ENCODE measurements at places on chromosomes 1 and 21.

DNA sequence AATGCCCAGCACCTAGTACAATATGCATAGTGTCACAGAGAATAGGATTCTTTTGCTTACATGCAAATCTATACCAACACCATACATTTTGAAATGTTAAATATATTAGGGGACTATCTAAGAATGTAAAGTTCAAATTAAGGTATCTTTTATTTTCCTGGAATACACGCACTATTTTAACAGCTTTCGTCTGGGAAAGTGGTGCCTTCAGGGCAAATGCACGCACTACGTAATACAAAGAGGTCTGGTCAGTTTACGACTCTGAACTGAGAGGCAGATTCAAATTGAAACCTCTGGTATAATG is 931 bp downstream of the FUBP1 start:
- DNase-seq = no peak

DNA sequence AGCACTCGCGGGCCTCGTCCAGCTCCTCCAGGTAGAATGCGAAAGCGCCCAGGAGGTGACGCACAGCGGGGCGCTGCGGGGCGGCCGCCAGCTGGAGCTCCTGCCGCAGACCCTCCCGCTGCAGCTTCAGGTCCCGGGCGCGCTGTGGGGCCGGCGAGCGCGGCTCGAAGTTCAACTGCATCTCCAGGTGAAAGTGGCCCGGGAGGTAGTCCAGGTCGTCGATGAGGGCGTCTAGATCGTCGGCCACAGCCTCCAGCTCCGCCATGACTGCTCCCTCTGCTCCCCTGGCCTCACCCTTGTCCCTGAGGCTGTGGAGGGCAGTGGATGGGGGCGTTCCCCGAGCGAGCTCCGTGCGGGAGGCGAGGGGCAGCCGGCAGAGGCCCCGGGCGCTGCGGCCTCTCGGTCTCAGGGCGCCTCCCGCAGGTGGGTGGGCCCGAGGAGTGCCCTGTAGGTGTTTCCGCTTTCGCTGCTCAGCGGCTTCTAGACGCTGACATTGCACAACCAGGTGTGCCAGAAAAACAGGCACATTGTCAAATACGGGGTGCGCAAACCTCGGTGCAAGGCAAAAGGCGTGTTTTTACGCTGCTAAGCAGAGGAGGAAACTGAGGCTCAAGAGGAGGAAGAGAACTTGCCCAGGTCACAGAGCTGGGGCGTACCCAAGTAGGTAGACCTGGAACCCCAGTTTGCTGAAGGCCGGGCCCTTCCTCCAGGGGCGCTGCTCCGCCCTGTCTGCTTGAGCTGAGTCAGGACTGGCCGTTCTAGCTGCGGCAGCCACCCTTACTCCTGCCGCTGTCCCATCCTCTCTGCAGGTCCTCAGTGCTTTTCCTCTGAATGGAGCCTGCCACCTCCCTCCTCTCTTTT is at the start of gene TTC22:
Gene TTC22, minus strand, starts transcription at position 425 of the 861 bp plus-strand sequence. Its CDS starts 160 bp downstream, at position 265.
- DNase-seq = no peak

DNA sequence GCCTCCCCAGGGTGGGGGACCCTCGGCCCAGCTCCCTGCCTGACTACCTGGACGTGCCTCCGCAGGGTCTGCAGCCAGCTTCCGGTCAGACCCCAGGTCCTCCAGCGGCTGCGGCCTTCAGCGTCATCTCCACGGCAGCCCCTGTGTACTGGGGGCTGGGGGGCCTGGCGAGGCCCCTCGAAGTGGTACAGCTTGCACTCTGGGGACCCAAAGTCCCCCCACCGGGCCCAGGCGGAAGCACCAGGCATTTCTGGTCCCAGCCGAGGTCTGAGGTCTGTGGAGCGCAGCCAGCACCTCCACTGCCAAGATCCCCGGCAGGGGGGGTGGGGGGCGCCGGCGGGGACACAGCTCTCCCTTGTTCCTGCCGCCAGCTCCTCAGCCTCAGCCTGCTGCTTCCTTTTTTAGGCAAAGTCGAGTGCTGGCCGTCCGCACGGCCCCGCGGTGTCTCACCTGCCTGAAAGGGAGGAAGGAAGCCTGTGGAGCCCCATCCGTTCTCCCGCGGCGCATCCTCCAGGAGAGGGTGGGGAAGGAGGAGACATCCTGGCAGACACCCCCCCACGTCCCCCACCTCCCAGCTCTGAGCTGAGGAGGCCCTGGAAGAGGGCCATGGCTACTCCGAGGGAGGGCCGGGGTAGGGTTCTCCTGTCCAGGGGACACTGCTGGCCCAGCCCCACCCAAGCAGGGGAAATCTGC is 1.2 kb upstream of the VWA1 start:
- DNase-seq = peak; percentile 78

DNA sequence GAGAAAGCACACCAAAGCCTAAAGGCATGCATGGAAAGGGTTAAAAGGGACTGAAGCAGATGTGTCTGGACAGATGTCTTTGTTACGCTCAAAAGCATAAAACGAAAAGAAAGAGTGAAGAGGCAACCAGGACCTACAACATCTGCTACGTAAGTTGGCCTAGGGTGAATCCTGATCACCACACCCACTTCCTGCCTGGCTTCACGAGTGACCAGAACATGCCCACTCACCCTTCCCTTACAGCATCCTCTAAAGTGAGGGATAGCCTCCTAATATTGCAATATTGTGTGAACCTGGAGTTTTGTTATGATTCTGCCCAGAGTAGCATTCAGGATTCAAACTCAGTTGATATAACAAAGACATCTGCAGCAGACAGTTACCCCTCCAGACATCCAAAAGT is 10.6 kb upstream of the OLIG2 start:
- DNase-seq = no peak

GRCh38 chr1:225434046-225434445 is 6.2 kb upstream of the LBR start:
- DNase-seq = no peak

DNA sequence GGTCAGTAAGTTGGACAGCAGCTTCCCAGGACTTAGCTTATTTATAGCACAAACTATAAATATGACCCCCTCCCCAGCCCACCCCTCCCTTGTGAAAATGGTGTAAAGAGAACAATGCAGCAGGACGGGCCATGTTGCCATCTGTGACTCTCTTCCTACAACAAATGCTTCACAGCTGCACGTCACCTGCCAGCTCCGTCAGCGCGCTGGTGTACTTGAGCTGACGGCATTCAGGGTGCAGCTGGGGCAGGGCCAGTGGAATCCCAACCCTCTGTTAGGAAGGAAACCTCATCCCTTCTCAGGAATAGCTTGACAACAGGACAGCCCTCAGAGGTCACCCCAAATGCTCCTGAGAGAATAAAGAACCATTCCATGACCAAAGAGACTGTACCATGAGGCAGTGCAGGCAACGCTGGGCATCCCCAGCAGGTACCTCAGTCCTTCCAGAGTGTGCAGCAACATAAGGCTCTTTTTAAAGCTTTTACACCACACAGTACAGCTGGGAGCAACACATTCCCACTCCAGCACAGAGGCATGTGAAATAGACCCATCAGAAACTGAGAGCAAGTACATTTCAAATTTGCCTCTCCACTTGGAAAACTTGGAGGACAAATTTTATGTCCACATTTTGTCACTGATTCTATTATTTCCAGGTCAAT is 85.0 kb downstream of the ATP1A1 start:
- peak; percentile 86 for DNase-seq

GRCh38 chr1:27931759-27932158 is 3.0 kb upstream of the SMPDL3B start:
- DNase-seq = no peak

- DNase-seq = no peak
These were observed 276.8 kb upstream of the PKN2 start for GRCh38 chr1:88407248-88407647.

DNA sequence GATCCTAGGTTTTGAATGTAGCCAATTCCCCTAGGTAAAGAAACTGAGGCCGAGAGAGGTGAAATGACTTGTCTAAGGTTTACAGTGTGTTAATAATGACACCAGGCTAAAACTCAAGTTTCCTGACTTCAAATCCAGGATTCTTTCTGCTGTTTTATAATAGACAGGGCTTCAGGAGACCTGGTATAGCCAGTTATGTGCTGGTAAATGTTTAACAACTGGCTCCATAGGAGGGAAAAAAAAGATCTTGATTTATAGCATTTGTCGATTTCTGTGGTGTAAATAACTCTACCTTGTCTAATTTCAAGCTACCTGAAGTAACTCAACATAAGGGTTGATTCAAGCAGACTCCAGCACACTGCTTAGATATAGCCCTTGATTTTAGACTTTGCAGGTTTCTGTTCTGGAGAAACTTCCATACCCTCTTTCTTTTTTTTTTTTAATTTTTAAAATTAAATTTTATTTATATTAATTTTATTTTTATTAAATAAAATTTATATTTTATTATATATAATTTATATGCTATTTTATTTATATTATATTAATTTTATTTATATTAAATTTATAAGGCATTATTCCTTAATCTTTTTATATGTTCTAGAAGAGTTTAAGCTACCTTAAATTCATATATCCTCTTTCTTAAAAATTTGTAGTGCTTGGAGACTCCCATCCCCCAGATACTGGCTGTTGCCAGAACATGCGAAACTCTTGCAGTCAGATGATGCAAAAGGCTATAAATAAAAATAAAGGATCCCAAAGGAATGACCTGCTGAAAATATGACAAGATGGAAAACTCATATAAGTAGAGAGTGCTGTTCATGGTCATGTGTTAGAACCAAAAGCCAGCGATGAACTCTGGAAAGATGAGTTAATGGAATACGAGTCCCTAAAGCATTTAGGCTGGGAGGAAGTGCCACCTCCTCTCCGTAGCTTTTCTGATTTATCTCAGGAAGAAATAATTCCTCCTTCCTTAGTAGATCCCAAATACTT is 35.4 kb upstream of the SRSF10 start:
- DNase-seq = peak; percentile 99

DNA sequence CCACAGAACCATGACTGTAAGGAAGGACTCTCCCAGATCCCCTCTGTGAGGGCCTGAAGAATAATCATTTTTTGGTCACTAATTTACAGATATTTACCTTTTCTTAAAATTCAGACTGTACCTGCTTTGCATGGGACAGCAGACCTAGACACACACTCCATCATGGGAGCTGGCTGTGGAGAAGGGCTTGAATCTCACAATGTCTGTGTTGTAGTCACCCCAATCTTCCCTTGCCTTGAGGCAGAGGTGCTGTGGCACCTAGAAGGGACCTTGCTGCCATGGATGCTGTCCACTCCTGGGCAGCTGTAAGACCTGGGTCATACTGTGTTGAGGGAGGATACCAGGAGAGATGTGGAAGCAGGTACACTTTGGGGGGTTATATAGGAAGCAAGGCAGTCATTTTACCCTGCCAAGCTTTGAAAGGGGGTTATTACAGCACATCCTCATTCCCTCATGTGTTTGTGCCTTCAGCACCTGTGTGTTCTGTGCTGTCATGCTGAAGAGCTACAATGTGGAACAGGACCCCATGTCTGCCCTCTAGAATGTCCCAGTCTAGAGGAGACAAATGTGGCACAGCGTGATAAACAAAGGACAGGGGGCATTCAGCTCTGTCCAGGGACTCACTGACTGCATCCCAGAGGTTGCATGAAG is 27.1 kb downstream of the TRAF5 start:
- no peak for DNase-seq

DNA sequence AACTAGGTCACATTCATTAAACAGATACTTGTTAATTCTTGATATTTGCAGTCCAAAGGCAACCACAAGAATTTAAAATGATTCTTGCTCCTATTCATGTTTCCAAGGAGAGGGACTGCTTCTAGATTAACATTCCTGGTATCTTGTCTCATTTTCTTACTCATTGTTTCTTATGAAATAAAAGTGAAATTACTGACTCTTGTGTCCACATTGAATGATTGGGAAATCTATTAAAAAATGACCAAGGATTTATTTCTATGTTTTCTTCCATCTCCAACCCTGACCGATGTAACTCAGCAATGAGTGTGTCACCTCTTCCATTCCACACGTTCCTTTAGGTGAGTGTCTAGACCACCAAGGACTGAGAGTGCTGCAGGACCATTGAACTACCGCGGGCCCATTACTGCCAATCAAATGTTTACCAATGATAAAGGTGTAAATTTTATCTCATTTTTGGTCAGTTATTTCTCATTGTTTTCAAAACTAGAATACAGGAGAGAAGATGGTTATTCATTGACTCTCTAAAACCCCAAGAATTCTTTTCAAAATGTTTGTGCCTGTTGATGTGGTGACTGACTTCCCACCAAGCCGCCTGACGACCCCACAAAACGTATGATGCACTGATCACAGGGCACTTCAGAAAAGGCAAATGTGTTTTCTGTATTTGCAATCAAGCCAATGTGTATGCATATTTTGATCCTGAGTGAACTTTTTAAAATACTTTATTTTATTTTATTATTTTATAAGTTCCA is 414.6 kb upstream of the PTBP2 start:
- DNase-seq = no peak

- DNase-seq = no peak
These were observed 7.2 kb upstream of the ETV3L start for GRCh38 chr1:157106813-157107189.

DNA sequence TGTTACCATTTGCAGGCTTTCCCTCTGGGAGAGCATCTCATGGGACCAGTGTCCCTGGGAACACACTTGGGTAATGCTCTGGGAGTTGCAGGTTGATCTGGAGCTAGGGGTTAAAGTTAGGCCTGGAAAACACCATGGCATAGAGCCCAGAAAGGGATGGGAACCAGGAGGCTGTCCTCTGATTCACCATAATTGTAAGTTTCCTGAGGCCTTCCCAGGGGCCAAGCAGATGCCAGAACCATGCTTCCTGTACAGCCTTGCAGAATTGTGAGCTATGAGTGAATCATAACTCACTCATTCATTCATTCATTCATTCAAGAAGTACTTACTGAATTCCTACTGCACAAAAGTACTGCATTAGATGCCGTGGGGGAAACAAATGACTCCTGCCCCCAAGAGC is 50.0 kb downstream of the LACTBL1 start:
- no peak for DNase-seq

- no peak for DNase-seq
These were observed 118.9 kb downstream of the PRDM2 start for GRCh38 chr1:13818926-13819325.

DNA sequence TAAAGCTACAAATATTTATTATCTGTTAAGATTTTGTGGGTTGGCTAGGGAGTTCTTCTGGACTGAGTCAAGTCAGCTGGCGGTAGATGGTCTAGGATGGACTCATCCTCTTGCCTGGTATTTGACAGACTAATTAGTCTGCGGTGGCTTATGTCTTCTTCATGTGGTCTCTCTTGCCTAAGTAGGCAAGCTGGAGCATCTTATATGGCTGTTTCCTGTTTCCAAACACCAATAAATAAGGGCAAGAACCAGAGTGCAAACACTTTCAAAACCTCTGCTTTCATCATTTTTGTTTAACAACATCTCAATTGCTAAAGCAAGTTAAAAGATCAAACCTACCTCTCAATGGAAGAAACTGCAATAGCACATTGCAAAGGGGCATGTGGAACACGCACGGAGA is 484.8 kb downstream of the PTPRC start:
- DNase-seq = no peak

DNA sequence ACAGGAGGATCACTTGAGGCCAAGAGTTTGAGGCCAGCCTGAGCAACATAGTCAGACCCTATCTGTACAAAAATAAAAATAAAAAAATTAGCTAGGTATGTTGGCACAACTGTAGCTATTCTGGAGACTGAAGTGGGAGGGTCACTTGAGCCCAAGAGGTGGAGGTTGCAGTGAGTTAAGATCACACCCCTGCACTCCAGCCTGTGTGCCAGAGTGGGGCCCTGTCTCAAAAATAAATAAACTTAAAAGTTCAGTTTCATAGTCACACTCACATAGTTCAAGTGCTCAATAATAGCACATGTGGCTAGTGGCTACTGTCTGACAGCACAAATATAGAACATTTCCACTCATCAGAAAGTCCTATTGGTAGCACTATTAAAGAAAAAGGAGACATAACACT is 5.2 kb upstream of the EVI5 start:
- DNase-seq = no peak

GRCh38 chr1:199308349-199308846 is 669.6 kb downstream of the PTPRC start:
- no peak for DNase-seq

- DNase-seq = no peak
These were observed 337.1 kb downstream of the SIPA1L2 start for GRCh38 chr1:232292818-232293217.
